Kidney (tissue), 22 donors: ENCODE measurements at places on chromosomes 2 and 18. TPM values are rescaled to one million over a fixed set of nuclear protein-coding genes. Genes with fewer than 3 reads are reported as not detected.

MC2R gene
- not detected for total RNA-seq

LAMA1 gene
- total RNA-seq: 14.1 TPM

INPP5D gene
- 29.6 TPM for total RNA-seq

WNT6 gene
- total RNA-seq: 0.57 TPM

MOGAT1 gene
- not detected for total RNA-seq

SP5 gene
- 0.25 TPM for total RNA-seq

CFLAR gene
- total RNA-seq: 263 TPM

SLC35F6 gene
- 63.7 TPM for total RNA-seq

PLEKHB2 gene
- total RNA-seq: 85.4 TPM

AQP12A gene
- not detected for total RNA-seq

MOCOS gene
- 5.8 TPM for total RNA-seq

HOXD13 gene
- not detected for total RNA-seq

ALPP gene
- total RNA-seq: not detected
